ENCODE measurements at places on chromosomes 4 and X.

- DNase-seq: no peak
Measured at GRCh38 chr4:4330794-4331193, 40.7 kb downstream of the ZBTB49 start.

DNA sequence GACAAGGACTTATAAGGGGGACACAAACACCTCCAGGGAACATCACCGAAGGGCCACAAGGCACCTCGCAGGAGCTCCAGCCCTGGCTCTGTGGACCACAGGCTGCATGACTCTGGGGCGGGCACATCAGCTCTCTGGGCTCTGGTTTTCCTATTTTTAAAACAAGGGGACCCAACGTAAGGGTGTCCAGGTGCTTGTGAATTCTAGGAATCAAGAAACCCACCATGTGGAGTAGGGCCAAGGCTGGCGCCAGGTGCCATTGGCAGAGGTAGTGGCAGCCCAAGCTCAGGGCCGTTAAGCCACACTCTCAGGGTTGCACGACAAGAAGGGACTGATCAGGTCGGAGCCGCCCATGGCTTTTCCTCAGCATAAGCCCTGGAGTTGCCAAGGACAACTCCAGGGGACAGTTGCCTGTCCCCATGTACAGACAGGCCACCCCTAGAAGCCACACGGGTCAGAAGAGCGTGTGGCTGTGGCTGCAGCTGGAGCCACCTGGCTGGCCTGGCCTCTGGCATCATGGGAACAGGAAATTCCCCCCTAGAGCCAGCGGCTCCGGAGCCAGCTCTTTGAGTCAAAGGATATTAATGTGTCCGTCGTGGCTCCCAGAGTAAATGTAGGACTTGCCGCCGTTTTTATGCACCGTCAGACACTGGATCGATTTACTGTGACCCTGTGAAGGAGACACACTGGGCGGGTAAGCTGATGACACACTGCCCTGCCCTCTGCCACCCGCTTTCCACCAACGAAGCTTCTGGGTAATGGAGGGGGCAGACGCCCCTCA lies 32.5 kb downstream of the WDR1 start:
- DNase-seq: no peak

DNA sequence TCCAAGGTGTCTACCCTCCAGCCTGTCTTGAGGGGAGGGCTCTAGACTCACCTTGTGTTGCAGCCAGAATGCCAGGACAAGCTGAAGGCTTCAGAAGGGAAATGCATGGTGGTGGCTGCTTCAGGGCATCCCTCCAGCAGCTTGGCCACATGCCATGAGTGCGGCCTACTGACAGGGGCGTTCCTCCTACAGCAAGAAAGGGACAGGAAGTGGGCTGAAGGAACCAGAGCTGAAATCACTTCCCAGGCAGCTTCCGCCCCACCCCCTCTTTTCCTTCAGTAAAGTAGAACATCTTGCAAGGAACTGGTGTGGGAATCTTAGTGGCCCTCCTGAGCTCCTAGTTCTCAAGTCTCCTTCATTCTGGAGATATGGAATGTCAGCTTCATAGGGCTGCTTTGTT lies 167.5 kb upstream of the DGKK start:
- DNase-seq: no peak

GRCh38 chrX:29237972-29238371 lies 650.7 kb downstream of the IL1RAPL1 start:
- DNase-seq: no peak

Measured in HuH-7 (cell line).